ENCODE measurements at places on chromosomes 6 and 20. TPM values are rescaled to one million over a fixed set of nuclear protein-coding genes. Genes with fewer than 3 reads are reported as not detected.

DNA sequence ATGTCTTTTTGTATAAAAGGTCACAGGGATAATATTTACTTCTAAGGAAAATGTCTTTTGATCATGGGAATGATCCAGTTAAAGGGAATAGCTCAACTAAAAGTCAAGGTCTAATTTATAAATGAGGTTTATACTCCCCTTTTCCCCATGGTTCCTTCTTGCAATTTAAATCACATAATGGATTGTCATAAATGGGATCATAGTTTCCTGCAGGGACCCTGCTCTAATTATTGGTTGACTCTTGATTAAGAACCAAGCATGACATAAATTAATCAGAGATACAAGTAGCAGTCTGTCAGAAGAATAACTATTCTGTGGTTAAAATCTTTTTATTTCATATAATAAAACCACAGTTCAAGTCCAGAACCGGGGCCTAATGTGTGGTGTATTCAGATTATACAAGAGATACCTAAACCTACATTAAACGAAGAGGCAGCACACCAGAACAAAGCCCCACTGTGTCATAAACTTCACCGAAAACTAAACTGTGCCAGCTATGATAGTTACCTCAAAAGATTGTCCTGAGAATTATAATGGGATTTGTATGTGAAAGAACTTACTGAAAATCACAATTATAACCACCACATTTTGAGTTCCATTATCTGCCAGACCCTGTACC lies 43.0 kb upstream of the CD83 start:
- H3K27me3 ChIP-seq: no peaks in the 10 kb centered on the region
- peak overlapping the region; percentile 18 for H3K27ac ChIP-seq
- H3K4me1 ChIP-seq: 0 out of 2 replicates have a peak, but pooled peaks cover 7% of the 10 kb centered on the region
- no peak for DNase-seq
- H3K36me3 ChIP-seq: no peaks in the 10 kb centered on the region

DNA sequence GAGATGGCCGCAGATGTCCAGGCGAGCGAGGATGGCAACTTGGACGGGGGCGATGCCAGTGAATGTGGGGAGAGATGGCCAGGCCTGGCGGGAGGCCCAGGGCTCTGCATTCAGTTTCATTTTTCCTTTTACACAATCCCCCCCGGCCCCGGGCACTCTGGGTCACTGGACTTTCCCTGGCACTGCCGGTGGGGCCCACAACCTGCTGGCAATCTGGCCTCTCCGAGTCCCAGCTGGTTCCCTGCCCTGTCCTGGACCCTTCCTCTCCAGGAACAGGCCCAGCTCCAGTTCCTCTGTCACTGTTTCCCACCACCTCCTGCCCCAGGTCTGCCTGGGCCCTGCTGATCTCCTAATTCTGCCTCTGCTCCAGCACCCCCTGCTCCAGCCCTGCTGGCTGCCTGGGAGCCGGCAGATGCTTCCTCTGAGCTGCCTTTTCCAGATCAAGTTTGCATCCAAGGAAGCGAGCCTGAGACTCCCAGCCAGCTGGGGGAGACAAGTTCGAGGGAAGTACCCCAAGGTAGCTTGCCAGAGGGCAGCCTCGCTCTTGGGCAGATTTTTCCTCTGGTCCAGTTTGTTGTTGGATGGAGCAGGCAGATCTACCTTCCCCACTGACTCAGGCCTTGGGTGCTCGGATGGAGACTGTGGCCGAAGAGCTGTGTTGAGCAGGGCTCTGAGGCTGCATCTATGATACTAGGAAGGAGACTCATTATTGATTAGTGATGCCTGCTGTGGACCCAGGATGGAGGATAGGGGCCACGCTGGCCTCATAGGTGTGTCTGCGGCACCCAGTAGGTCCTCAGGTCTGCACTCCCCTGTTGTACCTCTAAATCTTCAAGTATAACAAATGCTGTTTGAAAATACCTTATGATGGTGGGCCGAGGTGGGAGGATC lies 83.2 kb downstream of the CEBPB start:
- H3K36me3 ChIP-seq: no peaks in the 10 kb centered on the region
- no peaks in the 10 kb centered on the region for H3K4me1 ChIP-seq
- peak; percentile 10 for DNase-seq
- no peaks in the 10 kb centered on the region for H3K27me3 ChIP-seq
- H3K27ac ChIP-seq: no peak overlapping the region

The EPHA7 gene
- total RNA-seq: not detected

The CALHM6 gene
- total RNA-seq: not detected

- no peaks in the 10 kb centered on the region for H3K27me3 ChIP-seq
- H3K36me3 ChIP-seq: no peaks in the 10 kb centered on the region
- no peak overlapping the region for H3K27ac ChIP-seq
- no peak for DNase-seq
Measured at GRCh38 chr6:71707059-71707458, 179.3 kb upstream of the RIMS1 start.

The IL17F gene
- not detected for total RNA-seq

All from GM23248 (cell line).